NCI-H1694 treated with DMSO at 0.1 percent for 48 hours (cell line): ENCODE measurements at places on chromosomes 6 and 20.

DNA sequence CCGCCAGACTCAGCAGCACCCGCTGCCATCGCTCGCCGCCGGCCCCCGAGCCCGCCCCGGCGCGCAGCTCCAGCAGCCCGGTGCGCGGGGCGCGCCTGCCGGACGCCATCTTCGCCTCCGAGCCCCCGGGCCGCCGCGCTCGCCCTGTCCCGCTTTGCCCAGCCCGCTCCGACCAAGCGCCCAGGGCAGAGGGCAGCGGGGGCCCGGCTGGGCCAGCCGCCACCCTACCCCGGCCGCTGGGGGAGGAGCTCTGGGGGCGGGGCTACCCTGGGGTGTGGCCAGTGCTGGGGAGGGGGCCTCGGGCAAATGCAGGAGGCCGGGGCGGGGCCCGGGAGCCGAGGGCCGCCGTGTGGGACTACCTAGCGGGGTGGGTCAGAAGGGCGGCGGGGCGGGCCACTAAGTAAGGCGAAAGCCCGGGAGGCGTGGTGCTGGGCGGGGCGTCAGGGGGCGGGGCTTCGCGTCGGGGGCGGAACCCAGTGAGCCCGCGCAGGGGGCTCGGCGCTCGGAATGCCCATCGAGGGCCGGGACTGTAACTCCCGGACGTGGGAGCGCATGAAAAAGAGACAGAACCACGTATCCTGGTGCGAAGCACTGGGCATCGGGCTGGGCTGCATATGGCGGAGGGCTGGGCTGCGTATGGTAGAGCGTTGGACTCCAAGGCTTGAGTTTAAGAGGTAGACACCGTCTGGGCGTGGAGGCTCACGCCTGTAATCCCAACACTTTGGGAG lies at the start of gene SNTA1:
Gene SNTA1, minus strand, starts transcription at position 252 of the 728 bp plus-strand sequence. Its CDS starts 143 bp downstream, at position 109.
- peak; percentile 55 for DNase-seq

DNA sequence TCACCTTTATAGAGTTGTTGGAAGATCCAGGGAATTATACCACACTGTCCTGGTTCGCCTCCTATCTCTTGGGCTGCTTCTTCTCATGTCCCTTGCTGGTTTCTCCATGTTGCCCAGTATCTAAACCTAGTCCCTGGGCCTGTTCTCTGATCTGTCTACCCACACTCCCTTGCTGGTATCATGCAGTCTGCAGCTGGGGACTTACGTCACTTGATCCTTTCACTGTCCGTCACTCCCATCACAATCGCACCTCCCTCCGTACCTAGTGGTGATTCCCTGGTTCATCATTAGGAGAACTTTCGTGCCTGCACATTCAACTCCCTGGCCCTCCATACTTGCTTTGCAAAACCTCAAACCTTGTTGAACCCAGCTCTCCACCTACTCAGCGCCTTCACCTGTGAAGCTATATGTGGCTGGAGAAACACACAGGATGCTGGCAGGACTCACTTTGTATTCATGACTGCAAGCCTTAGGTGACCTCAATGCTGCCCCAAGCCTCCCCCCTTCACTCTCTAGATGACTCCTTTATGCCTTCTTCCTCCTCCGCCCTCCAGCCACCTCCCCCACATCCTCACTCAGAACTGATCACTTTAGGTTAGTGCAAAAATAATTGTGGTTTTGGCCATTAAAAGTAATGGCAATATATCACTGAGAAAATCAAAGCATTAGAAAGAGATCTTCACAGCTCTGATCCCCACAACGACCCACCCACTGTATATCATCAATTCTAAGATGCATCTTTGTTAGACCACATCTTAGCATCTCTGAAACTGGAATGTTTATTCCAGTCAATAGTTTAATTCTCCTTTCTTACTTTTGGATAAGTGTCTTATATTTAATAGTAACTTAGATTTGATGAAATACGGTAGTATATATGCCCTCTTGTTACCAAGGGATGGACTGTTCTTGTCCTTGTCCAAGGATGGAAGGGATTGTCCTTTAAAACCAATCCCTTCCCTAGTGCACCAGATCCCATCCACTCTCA lies 26.4 kb downstream of the GDAP1L1 start:
- DNase-seq = no peak

DNA sequence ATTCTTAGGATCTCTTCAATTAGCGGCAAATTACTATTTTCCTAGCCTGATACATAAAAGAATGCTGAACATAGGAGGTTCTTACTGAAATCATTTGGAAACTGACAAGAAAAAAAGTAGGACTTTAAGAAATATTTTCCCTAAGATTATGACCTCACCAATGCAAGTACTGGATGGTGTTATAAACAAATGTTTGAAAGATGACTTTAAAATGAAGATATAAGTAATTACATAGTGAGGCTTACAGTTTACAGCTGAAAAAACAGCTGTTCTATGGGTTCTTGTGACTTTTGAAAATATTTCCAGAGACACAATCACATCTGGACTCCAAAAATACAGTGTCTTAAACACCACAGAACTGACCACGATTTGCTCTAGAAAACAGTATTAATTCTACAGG lies 64.9 kb downstream of the ADAT2 start:
- no peak for DNase-seq

DNA sequence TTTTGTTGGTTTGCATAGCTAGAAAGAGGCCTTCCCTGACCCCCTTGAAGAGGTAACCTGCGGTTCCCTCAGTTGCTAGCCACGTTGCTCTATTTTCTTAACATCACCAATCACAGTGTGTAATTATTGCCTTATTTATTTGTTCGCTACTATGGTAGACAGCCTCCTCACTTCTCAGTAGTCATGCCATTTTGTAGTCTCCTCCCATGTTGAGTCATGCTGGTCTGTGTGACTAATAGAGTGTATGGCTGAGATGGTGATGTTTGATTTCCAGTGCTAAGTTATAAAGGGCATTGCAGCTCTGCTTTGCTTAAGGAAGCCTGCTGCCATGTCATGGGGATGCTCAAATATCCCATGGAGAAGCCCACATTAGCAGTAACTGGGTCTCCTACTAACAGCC lies 236.6 kb upstream of the CHD6 start:
- no peak for DNase-seq

DNA sequence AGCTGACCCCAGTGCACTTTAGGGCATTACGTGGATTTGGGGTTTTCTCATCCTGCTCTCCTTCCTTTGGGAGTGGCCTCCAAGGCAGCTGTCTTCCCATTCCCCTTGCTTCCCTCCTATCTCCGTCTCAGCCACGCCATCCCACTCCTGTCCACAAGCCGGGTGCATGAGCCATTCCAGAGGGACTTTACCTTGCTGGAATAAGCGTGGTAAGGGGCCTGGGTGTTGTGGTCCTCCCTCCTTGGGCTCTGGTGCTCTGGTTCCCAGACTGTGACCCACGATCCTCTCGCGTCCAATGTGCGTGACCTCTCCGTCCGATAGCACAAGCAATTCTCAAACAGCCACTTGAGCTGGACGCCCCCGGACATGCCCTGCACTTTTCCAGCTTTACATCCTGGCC lies 60.6 kb upstream of the NKX2-2 start:
- no peak for DNase-seq

DNA sequence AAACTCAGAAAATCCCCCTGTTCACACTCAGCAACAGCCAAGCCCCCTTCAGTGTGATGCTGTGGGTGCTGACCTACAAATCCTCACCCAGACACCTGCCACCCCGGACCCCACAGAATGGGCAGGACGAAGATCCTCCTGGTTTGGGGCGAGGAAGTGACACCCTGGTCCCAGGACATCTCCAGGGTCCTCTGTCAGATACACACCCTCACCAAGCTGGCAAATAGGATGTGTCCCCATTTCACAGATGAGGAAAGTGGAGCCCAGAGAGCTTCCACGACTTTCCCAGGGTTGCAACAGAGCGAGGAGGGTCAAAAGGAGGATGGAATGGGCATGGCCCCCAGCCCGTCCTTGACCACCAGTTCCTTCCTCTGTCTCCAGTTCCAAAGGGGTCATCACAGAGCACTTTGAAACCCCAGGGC lies 92.0 kb upstream of the AFDN start:
- DNase-seq = no peak

GRCh38 chr6:158357570-158358216 lies 45.4 kb downstream of the TULP4 start:
- no peak for DNase-seq

GRCh38 chr20:24046888-24047287 lies 58.3 kb upstream of the GGTLC1 start:
- no peak for DNase-seq

DNA sequence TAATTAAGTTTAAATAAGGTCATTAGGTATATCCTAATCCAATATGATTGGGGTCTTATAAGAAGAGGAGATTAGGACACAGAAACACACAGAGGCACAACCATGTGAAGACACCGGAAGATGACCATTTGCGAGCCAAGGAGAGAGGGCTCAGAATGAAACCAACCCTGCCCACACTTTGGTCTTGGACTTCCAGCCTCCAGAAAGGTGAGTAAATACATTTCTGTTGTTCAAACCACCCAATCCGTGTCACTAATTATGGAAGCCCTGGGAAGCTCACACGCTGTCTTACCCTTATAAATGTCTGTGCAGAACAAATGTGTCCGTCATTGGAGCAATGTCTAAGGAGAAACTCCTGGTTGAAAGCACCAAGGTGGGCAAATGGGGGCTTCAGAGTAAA lies 95.0 kb downstream of the IYD start:
- no peak for DNase-seq

DNA sequence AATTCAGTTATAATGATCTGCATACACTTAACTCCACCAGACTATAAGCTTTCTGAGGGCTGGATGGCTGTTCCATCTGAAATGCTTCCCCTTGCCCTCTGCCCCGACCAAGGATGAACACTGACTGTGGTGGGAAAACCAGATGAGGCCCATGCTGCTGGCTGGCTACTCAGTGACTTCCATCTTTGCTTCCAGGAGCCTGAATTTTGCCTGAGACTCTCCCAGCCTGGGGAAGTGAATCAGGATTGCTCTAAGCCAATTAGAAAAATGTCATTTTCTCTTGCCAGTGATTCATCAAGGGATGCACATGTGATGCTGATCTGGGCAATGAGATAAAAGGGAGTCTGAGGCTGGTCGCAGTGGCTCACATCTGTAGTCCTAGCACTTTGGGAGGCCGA lies 1.7 kb upstream of the TOMM34 start:
- DNase-seq = no peak

- no peak for DNase-seq
These were observed 57.1 kb downstream of the SLC35D3 start for GRCh38 chr6:136979206-136979605.

DNA sequence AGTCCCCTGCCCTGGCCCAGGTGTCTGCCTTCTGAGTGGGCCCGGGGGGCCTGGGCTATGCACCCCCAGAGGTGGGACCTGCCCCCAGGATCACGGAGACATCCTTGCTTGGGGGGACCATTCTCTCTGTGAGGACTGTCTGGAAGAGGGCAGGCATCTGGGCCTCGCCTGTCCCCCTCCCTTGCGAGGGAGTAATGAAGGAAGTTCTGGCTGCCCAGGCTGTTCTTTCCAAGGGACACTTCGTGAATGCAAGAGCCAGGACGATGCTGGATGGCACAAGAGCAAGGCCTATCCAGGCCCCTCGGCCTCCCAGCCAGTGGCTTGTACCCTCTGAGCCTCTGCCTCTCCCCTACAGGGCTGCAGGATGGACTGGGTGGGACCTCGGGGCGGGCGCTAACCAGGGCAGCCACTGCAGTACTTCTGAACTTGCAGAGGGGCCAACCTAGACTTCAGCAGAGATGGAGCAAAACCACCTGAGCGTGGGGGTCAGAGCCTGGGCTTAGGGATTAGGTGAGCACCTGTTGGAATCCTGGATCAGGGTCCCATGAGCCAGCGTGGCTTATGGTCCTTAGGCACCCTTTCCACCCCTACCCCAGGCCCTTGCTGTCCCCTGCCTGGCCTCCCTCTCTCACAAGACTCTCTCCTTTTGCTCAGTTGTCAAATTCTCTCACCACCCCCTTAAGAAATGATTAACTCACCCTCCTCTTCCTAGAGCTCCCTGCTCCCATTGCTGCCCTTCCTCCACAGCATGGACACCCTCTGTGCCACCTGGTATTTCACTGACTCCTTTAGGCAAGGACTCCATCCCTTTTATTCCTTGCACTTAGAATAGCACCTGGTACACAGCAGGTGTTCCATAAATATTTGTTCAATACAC lies 53.2 kb downstream of the CTCFL start:
- DNase-seq = no peak

DNA sequence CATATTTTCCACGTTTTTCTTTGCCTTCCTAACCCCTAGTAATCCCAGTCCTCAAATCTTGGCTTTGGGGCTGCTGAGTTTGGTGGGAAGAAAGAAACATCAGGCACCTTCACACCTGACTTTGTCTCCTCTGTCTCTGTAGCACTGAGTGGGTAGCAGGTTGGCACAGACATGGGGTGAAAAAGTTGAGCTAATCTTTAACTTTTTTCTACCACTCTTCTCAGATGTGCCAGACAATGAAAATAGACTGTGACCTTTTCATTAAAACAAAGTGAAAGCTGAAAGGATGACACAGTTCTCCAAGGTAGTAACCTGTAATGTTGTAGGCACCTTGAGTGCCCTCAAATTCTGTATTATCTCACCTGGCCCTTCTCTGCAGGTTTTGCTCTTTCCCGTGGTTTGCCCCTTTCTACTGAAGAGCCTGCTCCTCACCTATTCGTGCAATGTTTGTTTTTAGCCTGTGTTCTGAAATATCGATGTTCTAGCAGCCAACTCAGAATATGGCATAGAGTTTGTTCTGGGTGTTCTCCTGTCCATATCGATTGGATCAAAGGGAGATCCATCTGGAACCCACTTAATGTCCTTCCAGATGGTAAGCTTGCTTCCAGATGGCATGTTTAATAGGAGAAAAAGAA lies 57.8 kb upstream of the ATXN1 start:
- no peak for DNase-seq

GRCh38 chr6:133837801-133838349 lies 51.0 kb upstream of the TCF21 start:
- no peak for DNase-seq

- DNase-seq = no peak
These were observed 16.2 kb downstream of the DNAJC5 start for GRCh38 chr20:63911176-63911575.

GRCh38 chr20:47529840-47530239 lies 28.2 kb downstream of the NCOA3 start:
- no peak for DNase-seq

DNA sequence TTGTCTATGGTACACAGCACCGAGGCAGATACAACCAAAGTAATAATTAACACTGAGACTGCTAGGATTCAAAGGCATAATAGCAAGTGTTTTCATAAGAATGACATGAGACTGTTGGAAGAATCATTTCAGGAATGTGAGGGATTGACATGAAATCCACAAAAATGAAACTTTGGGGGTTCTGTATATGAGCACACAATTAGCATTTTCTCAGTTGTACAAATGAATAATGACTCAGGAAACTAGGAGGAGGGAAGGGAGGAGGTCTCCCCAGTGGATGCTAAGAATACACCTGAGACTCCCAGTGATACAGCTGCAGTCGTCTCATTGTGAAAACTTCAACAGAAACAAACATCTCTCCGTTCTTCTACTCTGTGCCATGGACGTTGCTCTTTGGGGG lies 428.4 kb upstream of the PLCB4 start:
- DNase-seq = no peak
